Sciatic nerve (tissue), 2 donors: ENCODE measurements at places on chromosomes 2 and 18. TPM values are rescaled to one million over a fixed set of nuclear protein-coding genes. Genes with fewer than 3 reads are reported as not detected.

GRCh38 chr2:188322569-188323551 is 31.2 kb downstream of the GULP1 start:
- DNase-seq: no peak

DNA sequence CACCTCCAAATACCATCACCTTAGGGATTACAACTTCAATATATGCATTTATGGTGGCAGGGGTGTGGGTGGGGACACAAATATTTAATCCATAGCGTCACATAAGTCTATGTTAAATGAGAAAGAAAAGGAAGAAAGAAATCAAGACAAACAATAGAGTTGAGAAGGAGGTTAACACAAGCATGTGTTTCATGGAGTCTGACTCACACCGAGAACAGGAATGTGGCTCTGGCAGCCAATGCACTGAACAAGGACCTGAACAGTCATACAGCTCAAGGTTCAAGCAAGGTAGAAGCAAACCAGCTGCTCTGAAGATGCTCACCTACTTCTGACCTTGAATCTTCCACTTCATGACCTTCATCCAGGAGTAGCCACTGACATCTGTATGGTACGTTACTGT is 36.2 kb upstream of the LPIN1 start:
- DNase-seq: no peak

DNA sequence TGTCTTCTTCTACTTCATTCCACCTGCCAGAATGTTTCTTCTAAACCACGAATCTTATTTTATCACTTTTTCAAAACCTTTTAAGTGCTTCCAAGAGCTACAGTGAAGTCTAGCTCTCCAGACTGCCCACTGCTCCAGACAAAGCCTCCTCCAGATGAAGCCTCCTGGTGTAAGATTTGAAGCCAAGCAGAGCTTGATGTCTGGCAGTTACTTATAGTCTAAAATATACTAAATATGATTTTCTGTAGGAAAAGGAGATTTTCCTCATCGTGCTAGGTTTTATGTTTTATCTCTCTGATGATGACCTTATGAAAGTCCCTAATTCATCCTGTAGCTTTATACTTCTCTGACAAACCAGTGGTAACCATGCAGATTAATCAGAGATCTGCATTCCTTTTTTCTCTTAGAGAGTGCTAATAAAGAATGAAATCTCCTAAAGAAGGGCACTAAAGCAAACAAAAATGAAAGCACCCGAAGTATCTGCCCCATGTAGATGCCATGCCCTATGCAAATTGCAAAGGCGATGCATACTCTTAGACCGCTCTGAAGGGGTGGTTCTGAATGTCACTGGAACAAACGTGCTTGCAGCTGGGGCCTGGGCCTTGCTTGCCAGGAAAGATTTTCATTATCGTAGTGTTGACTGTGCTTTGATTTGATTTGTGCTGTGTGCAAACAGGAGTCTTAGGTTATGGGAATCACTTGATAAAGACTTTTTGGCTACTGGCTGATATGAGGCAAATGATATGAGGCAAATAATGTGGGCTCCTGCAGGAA is 314.2 kb downstream of the PID1 start:
- no peak for DNase-seq

The SPEG gene
- total RNA-seq: 7.2 TPM

The CERS6 gene
- 9.3 TPM for total RNA-seq

The SSB gene
- 74.6 TPM for total RNA-seq
